Muscle of leg (tissue), 16 donors: ENCODE measurements at places on chromosomes 2 and 18. TPM values are rescaled to one million over a fixed set of nuclear protein-coding genes. Genes with fewer than 3 reads are reported as not detected.

Gene SAG
- total RNA-seq = 0.18 TPM

- no peak overlapping the region for H3K4me3 ChIP-seq
- H3K36me3 ChIP-seq = no peaks in the 10 kb centered on the region
- DNase-seq = no peak
- H3K27ac ChIP-seq = no peak overlapping the region
Observed at GRCh38 chr2:69601179-69601612, 42.3 kb downstream of the AAK1 start.

DNA sequence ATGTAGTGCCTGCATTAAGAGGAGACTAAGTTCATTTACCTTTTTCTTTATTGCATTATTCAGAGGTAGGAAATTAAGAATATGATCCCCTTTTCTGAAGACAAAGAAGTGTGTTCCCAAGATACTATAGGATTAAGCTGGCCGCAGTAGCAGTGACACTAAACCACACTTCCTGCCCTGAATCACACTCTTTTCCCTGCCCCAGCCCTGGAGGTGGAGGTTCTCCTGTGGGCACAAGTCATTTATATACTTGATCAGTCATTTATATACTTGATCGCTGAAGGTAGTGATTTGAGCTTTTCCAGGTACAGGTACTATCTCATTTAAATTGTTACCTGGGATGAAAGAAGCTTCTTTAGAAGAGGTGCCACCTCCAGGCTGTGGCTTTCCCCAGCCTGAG lies 78.6 kb downstream of the ARMC9 start:
- no peak overlapping the region for H3K27ac ChIP-seq
- H3K4me3 ChIP-seq = no peak overlapping the region
- H3K27me3 ChIP-seq = no peaks in the 10 kb centered on the region
- peaks cover 20% of the 10 kb centered on the region for H3K36me3 ChIP-seq
- no peaks in the 10 kb centered on the region for H3K4me1 ChIP-seq

GRCh38 chr2:189109921-189110397 lies 69.6 kb downstream of the COL5A2 start:
- no peak overlapping the region for H3K4me3 ChIP-seq
- no peaks in the 10 kb centered on the region for H3K27me3 ChIP-seq
- H3K36me3 ChIP-seq = peaks cover 3% of the 10 kb centered on the region
- H3K4me1 ChIP-seq = no peaks in the 10 kb centered on the region
- DNase-seq = no peak

- DNase-seq = no peak
- peak overlapping the region; percentile 98 for H3K27ac ChIP-seq
- H3K4me1 ChIP-seq = peaks cover 2% of the 10 kb centered on the region
Observed at GRCh38 chr2:196925051-196925767, 1.3 kb downstream of the PGAP1 start.

Gene SPDYA
- total RNA-seq = 0.75 TPM

- no peak overlapping the region for H3K27ac ChIP-seq
- no peaks in the 10 kb centered on the region for H3K36me3 ChIP-seq
- DNase-seq = no peak
- H3K27me3 ChIP-seq = no peaks in the 10 kb centered on the region
- H3K4me1 ChIP-seq = no peaks in the 10 kb centered on the region
- no peak overlapping the region for H3K4me3 ChIP-seq
Observed at GRCh38 chr2:117269574-117269973, 544.9 kb upstream of the DDX18 start.

- no peak overlapping the region for H3K4me3 ChIP-seq
- no peaks in the 10 kb centered on the region for H3K27me3 ChIP-seq
- no peaks in the 10 kb centered on the region for H3K36me3 ChIP-seq
Observed at GRCh38 chr2:150674283-150674682, 186.8 kb upstream of the RND3 start.

DNA sequence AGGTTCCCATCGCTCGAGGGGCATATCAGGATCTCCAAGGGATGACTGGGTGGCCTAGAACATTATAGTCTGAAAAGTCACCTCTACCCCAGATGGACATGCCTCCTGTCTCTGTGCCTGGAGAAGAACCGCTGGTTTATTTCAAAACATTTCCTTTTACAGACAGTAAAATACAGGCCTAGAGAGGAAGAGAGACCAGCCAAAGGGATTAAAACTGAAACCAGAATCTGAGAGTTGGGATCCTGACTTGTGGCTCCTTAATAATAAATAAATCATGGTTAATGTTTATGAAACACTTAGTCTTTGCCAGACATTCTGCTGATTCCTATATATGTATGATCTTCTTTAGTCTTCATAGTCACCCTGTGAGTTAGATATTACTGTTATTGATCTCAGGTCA lies 153.7 kb downstream of the DDX1 start:
- no peaks in the 10 kb centered on the region for H3K27me3 ChIP-seq
- no peak overlapping the region for H3K27ac ChIP-seq
- no peak overlapping the region for H3K4me3 ChIP-seq
- no peaks in the 10 kb centered on the region for H3K36me3 ChIP-seq
- peaks cover 18% of the 10 kb centered on the region for H3K4me1 ChIP-seq

DNA sequence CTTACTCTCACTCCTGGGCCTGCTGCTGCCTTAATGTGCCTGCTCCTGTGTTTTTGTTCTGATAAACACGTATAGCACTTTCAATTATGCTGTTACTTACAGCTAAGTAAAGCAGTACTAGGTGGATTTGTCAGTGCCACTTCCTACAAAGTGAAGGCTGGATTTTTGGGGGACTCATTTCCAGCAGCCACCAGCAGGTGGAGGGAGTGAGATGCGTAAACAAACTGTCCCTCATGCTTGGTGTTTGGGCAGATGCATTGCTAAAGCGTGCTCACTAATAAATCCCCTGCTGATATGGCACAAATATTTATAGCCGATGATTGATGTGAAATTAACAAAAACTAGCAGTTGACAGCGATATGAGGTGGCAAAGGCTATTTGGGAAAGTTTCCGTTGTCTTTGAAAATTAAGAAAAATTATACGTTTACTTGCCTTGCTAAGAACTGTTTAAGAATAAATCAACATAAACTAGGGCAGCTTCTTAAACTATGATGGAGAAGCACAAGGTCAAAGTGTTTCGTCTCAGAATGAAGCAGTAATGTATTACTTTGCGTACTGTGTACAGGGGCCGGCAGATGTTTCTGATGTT lies 101.7 kb downstream of the AGAP1 start:
- DNase-seq = peak; percentile 91
- no peaks in the 10 kb centered on the region for H3K36me3 ChIP-seq
- H3K4me3 ChIP-seq = no peak overlapping the region
- H3K4me1 ChIP-seq = peaks cover 26% of the 10 kb centered on the region

DNA sequence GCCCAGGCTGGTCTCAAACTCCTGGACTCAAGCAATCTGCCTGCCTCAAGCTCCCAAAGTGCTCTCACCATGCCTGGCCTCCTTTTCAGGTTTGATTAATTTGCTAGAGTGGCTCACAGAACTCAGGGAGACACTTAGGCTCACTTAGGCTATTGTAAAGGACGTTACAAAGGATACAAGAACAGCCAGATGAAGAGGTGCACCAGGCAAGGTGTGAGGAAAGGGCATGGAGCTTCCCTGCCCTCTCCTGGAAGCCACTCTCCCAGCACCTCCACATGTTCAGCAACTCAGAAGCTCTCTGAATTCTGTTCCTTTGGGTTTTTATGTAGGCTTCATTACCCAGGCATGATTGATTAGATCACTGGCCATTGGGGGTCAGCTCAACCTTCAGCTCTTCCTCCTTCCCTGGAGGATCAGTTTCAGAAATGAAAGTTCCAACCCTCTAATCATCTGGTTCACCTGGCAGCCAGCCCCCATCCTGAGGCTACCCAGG lies 78.7 kb upstream of the RGPD5 start:
- DNase-seq = no peak
- H3K36me3 ChIP-seq = no peaks in the 10 kb centered on the region
- H3K27ac ChIP-seq = no peak overlapping the region
- H3K4me3 ChIP-seq = no peak overlapping the region
- no peaks in the 10 kb centered on the region for H3K27me3 ChIP-seq

GRCh38 chr2:159129269-159129668 lies 157.2 kb downstream of the WDSUB1 start:
- no peak overlapping the region for H3K4me3 ChIP-seq
- H3K27me3 ChIP-seq = no peaks in the 10 kb centered on the region
- peaks cover 10% of the 10 kb centered on the region for H3K4me1 ChIP-seq
- no peaks in the 10 kb centered on the region for H3K36me3 ChIP-seq
- DNase-seq = no peak
- H3K27ac ChIP-seq = no peak overlapping the region

DNA sequence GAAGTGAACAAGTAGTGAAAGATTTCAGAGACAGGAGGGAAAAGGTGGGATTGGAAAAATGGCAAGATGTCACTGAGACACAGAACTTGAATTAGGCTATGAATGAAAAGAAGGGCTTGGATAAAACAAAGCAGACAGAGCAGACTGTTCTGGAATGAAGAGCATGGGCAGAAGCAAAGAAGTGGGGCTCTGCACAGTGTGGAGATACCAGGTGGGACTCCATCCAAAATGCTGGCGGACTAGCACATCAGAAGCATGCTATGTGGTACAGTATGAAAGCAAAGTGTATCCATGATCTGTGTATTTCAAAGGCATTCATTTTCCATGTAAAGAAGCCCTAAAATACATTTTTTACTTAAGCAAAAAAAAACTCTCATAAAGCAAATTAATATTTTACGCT lies 410.8 kb upstream of the LYPD1 start:
- H3K27ac ChIP-seq = no peak overlapping the region
- H3K36me3 ChIP-seq = no peaks in the 10 kb centered on the region
- H3K4me3 ChIP-seq = no peak overlapping the region
- no peaks in the 10 kb centered on the region for H3K27me3 ChIP-seq
- DNase-seq = no peak
- H3K4me1 ChIP-seq = no peaks in the 10 kb centered on the region

DNA sequence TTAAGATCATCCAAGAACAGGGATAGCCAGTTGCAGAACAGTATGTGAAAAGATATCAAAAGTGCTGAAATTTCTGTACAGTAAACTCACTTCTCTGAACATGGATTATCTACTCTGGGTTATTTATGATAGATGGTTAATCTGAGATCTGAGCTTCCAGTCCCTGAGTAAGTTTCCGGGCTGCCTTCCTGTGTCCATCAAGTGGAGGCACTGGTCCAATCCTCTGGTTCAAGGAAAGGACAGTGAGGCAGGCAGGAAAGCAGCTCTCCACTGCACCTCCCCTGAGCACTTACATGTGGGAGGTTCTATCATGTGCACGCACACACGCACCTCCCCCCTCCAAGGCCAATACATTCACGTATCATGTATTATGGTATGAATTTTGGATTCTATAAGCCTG lies 32.5 kb downstream of the GPR45 start:
- H3K4me1 ChIP-seq = no peaks in the 10 kb centered on the region
- no peak overlapping the region for H3K4me3 ChIP-seq
- peaks cover 53% of the 10 kb centered on the region for H3K36me3 ChIP-seq
- no peak for DNase-seq
- no peaks in the 10 kb centered on the region for H3K27me3 ChIP-seq

Gene CDH7
- total RNA-seq = 0.98 TPM

Gene CNRIP1
- 21.1 TPM for total RNA-seq

DNA sequence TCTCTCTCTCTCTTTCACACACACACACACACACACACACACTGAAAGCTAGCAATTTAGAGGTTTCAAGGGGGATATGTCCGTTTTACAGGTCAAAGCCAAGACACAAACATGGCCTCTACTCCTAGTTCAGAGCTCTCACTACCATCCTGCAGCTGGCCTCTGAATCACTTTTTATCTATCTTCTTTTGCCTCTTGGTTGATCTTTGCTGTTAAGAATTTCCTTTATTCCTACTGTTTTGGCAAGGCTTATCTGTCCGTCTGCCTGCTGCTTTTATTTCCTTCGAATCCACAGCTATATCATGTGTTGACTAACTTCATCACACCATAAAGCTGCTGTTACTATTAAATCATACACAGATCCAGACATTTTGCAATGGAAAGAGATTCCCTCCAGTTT lies 543.0 kb downstream of the PLCL1 start:
- no peaks in the 10 kb centered on the region for H3K4me1 ChIP-seq
- H3K27me3 ChIP-seq = no peaks in the 10 kb centered on the region
- H3K27ac ChIP-seq = no peak overlapping the region
- no peaks in the 10 kb centered on the region for H3K36me3 ChIP-seq

- no peaks in the 10 kb centered on the region for H3K4me1 ChIP-seq
- no peak overlapping the region for H3K27ac ChIP-seq
- no peaks in the 10 kb centered on the region for H3K36me3 ChIP-seq
- H3K4me3 ChIP-seq = no peak overlapping the region
- no peaks in the 10 kb centered on the region for H3K27me3 ChIP-seq
Observed at GRCh38 chr2:154125891-154126290, 254.2 kb downstream of the GALNT13 start.

Gene DCC
- 0.13 TPM for total RNA-seq

DNA sequence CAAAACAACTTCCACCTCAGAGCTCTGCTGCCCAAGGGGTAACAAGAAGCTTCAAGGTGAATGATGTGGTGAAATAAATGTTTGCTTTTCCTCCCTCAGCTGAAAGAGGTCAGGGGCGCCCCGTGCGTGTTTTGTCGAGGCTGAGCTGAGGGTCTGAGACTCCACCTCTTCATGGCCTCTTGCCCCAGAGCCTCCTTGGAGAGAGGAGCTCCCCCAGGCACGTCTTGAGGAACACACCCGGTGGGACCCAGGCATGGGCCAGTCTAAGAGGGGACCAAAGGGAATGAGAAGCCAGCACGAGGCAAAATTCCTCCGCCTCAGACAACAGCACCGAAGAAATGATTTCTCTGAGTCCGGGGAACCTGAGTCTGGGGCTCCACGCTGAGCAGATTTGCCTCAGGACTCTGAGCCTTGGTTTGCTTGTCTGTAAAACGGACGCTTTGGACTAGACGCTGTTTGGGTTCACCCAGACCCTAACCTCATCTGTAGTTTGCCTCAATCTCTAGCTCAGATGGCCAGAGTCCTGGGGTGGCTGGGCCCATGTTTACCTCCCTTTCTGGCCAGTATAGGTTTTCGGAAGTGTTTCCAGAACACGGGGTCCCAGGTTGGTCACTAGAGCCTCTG lies 56.4 kb upstream of the ODC1 start:
- peaks cover 20% of the 10 kb centered on the region for H3K4me1 ChIP-seq
- no peak overlapping the region for H3K4me3 ChIP-seq
- H3K36me3 ChIP-seq = no peaks in the 10 kb centered on the region
- H3K27ac ChIP-seq = no peak overlapping the region
- no peaks in the 10 kb centered on the region for H3K27me3 ChIP-seq
- DNase-seq = no peak

DNA sequence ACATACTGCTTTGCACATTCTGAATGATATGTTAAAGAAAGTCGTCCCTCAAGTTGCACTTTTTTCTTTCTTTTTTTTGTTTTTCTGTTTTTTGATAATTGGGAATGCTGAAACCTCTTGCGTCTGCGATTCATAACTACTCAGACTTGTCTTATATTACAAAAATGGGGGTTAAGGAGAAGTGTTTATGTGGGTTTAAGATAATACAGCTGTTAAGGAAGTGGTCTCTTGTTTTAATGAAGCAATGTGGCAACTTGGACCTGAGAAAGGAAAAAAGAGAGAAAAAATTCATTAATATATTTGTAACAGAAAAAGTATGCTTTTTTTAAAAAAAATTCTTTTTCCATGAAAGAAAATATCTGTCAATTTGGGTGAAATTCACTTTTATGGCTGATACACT lies 268.5 kb upstream of the CCDC68 start:
- DNase-seq = no peak
- peaks cover 45% of the 10 kb centered on the region for H3K36me3 ChIP-seq
- no peak overlapping the region for H3K27ac ChIP-seq
- H3K4me3 ChIP-seq = no peak overlapping the region
- H3K4me1 ChIP-seq = no peaks in the 10 kb centered on the region
- H3K27me3 ChIP-seq = no peaks in the 10 kb centered on the region

DNA sequence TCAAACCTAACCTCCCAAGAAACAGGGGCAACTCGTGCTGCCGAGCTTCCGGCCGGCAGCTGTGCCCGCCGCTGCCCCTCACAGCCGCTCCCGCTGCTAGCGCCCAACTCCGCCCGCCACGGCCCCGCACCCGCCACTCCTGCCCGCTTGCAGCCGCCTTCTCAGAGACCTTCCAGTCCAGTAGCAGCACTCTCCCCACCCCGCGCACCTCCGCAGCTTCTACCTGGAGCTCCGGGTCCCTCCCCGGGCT lies 722 bp upstream of the C2orf15 start:
- no peak overlapping the region for H3K27ac ChIP-seq
- peaks cover 6% of the 10 kb centered on the region for H3K27me3 ChIP-seq
- no peaks in the 10 kb centered on the region for H3K36me3 ChIP-seq
